ENCODE measurements at places on chromosomes 5 and 9.

DNA sequence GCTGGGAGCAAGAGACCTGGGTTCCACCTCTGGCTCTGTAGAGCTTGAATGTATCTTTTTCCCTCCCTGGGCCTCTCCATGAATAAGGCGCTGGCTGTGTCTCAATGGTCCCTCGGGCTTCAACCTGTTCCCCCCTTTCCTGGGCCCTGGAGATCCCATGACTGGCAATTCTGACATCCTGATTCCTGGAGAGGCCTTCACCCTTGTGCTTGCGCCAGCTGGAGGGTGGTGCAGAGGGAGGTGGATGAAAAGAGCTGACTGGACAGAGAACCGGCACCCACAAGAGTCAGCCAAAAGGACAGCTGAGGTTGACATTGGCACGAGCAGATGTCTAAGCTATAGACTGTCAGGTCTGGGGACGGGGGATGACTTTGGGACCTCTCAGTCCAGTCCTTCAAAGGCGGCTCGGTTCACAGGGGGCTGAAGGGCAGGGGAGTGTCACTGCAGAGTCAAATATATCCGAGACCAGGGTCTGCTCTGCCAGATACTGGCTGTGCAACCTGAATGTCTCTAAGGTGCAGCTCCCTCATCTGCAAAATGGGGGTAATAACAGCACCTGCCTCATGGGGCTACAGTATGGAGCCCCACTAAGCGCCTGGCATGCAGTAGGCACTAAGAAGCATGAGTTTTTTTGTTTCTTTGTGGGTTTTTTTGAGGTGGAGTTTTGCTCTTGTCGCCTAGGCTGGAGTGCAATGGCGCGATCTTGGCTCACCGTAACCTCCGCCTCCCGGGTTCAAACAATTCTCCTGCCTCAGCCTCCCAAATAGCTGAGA, 13.8 kb downstream of the DNM1 start:
- DNase-seq = no peak

GRCh38 chr5:36305571-36306326, 4.0 kb upstream of the RANBP3L start:
- DNase-seq = no peak

GRCh38 chr5:112529525-112529924, 110.4 kb upstream of the EPB41L4A start:
- no peak for DNase-seq

DNA sequence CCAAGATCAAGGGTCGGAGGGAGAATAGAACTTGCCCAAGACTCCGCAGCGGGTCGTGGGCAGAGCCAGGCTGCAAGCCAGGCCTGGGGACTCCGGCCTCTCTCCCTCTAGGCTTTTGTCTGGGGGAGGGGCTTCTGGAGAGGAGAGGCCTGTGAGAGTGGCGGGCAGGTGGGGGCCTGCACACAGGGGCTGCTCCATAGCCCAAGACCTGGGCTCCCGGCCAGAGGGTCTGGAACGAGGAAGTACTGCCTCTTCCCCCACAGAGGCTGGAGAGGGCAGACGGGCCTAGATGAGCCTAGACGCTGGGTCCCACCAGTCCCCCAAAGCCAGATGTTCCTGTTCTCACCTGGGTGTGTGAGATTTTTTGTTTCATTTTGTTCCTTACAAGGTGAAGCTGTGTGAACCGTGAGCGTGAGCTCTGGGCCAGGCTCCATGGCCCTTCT, 5.2 kb upstream of the ST6GALNAC6 start:
- DNase-seq = no peak

DNA sequence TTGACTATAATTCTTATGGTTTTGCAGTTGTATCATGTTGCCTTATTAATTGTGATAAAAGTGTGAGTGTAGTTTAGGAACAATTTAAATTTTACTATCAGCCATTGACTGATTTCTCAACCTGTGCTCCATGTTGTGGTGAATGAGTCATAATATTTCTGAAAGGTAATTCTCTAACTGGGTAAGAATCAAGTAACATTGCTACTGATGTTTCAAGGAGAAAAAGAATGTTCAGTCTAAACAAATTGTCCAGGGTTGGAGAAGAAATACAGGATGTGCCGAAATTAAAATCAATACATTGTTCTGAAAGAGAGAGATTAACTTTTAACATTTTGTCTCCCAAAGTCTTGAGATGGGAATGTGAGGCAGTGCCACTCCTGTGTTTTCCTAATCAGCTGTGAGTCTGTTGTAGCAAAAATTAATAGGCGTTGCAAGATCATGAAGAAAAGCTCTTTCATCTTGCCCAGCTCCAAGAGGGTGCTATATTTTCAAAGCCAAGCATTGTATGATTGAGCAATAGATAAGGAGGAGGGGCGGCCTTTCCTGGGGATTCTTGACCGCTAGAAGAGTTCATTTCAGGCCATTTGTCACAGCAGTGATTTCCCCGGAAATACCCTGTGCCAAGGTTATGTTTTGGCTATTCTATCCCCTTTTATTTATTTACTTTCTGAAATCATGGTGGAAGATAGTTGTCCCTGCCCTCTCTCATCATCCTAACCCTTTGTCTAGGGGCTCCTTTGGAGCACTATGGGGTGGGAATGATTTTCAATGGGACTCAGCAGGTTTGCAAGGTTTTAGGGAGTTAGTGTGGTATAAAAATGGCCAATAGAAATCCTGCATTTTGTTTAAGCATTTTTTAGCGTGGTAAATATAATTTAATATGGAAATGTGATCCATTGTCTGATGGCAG, 151.6 kb downstream of the FOCAD start:
- DNase-seq = no peak

- DNase-seq = no peak
These were observed 969 bp downstream of the CLK4 start for GRCh38 chr5:178625679-178626483.

DNA sequence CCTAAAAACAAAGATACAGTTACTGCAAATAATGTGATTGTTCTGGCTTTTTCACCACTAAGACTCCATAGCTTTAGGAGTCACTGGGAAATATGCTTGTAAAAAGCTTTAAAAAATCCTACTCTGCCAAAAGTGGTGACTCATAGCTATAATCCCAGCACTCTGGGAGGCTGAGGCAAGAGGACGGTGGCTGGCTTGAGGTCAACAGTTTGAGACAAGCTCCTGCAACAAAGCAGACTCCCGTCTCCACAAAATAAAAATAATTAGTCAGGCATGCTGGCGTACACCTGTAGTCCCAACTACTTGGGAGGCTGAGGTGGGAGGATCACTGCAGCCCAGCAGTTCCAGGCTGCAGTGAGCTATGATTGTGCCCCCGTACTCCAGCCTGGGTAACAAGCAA, 406.4 kb downstream of the HTR1A start:
- DNase-seq = no peak

DNA sequence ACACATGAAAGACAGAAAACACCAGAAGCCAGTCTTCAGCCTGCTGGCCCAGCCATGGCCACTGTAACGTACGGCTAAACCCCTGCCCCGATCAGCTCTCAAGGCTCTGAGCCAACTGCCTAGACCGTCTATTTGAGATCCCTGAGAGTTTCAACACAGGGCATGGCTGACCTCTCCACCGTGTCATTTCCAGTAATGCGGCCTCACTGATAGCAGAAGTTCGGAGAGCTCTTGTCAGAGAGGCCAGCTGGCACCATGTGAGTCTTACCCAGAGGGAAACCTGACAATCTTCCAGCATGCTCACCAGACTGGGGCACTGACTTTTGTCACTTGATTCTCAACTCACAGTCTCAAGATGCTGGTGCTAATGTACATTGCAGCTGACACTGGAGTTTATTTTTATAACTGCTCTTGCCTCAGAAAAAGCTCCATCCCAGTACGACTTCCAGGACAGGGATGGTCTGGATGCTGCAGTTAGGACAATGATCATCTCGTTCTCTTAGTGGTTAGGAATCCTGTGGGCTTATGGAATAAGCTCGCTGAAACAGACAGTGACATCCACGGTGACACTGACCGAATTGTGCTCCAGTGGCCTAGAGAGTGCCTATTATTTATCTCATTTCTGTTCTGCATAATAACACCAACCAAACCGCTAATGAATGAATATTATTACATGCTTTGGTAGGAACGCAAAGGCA, 372.7 kb downstream of the ICE1 start:
- no peak for DNase-seq

DNA sequence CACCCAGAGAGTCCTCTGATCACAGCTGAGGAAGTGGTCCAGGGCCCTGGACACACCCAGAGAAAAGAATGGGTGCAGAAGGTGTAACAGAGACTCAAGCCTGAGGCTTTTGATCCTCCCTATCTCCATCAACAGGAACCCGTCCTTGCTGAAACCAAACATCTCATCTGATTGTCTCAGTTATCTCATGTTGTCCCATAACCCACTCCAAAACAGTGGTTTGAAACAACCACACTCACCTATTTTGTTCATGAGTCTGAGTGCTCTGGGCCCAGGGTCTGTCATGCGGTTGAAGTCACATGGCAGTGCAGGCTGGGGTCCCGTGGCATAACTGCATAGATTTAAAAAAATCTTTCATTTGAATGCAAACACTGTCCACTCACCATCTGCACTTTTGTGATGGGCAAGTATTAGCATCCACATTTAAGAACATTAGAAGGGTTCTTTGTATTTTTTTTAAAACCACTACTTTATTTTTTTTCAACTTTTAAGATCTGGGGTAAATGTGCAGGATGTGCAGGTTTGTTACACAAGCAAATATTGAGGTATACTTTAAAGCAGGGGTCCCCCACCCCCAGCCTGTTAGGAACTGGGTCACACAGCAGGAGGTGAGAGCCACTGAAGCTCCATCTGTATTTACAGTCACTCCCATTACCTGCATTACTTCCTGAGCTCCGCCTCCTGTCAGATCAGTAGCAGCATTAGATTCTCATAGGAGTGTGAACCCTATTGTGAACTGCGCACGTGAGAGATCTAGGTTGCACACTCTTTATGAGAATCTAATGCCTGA, 255.8 kb downstream of the ROR2 start:
- DNase-seq = no peak

GRCh38 chr5:125411744-125412560, 665.5 kb upstream of the ZNF608 start:
- no peak for DNase-seq

DNA sequence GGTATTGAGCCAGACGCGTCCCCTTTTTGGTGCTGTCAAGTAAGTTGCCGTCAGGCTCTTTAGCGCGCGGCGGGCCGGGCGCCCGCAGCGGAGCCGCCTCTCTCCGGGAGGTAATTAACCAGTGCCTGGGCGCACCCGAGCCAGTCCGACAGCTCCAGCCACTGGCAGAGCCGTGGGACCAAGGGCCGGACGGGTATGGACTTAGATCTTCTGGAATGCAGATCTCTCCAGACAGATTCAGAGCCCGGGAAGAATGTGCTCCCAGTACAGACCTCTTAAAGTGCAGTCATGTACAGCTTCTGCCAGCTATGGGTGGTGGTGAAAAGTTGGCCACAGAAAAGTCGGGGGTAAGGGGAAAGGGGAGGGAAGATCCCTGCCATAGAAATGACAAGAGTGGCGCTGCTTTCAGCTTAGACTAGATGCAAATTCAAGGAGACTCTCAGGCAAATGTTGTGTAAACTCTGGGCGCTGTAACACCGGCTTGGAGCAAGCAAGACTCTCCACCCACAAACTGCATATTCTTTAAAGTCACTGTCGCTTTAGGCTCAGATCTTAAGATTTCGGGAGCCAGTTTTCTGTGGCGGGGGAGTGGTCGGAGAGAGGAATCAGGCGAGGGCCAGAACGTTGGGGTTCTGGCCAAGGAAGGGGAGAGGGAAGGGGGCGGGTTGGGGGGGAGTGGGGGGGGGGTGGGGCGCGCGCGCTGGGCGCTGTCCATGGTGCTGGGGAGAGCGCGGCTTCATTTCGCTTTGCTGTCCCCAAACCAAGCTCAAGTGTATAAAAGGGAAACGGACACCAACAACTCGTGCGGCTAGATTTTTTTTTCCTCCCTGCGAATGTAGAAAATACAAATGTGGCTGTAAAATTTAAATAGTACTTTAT, 29.2 kb downstream of the NR2F1 start:
- DNase-seq = no peak

- DNase-seq = no peak
These were observed 1434.7 kb upstream of the WWC1 start for GRCh38 chr5:166856791-166857190.

DNA sequence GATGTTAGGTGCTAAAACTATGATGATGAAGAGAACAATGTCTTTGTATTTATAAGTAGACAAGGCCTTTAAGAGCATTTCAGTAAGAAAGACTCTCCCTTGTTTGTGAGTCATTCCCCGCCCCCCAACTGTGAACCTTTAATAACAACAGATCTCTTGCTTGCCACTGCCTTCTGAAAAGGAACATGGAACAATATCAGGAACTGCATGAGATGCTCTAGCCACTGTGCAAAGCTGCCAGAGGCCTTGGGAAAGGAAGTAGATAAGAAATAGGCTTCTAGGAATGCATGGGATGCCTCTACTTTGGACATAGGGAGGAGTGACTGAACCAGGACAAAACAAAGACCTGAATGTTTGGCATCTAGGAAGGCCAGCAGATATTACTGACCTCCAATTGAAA, 296.1 kb upstream of the MPDZ start:
- DNase-seq = no peak

- DNase-seq = no peak
These were observed 521.4 kb downstream of the CAAP1 start for GRCh38 chr9:26371236-26371635.

- DNase-seq = no peak
These were observed 416.8 kb downstream of the TMEM38B start for GRCh38 chr9:106111039-106111730.

- no peak for DNase-seq
These were observed 56.7 kb downstream of the TSSK1B start for GRCh38 chr5:113378081-113378480.

- no peak for DNase-seq
These were observed 66.4 kb downstream of the MACROH2A1 start for GRCh38 chr5:135332519-135333150.

DNA sequence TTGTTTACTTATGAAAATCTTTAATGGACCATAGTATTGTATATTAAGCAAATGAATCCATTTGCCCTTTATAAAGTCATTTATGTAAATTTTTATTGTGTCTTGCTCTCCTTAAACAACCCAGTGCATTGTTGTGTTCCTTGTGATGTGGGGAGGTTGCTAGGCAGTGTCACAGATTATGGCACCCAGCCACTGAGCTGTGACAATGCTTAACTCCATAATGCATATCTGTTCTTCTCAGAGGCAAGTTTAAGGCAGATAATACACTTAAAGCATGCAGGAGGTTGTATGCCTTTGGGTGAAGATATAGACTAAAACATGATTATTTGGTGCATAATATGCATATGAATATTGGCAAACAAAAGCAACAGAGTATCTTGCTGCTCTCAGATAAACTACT, 269.6 kb upstream of the RIOK2 start:
- no peak for DNase-seq

GRCh38 chr5:179615203-179615602, 8.3 kb downstream of the HNRNPH1 start:
- DNase-seq = no peak
